Lung (tissue), 17 donors: ENCODE measurements at places on chromosomes 6 and 20. TPM values are rescaled to one million over a fixed set of nuclear protein-coding genes. Genes with fewer than 3 reads are reported as not detected.

The RRBP1 gene
- total RNA-seq = 137 TPM

The DNMT3B gene
- 1.0 TPM for total RNA-seq

The CD164 gene
- total RNA-seq = 300 TPM

The ZNFX1 gene
- total RNA-seq = 25.8 TPM

The LHFPL5 gene
- not detected for total RNA-seq

The CDH4 gene
- total RNA-seq = 0.43 TPM

The SLC2A10 gene
- 20.6 TPM for total RNA-seq

The COX4I2 gene
- 14.4 TPM for total RNA-seq

The SPINT4 gene
- total RNA-seq = not detected

The DDX43 gene
- 3.0 TPM for total RNA-seq

The PREX1 gene
- total RNA-seq = 56.3 TPM

The FOXA2 gene
- 10.4 TPM for total RNA-seq

The OSBPL2 gene
- 48.0 TPM for total RNA-seq

The PHACTR1 gene
- 48.4 TPM for total RNA-seq

- no peak for DNase-seq
These were observed 31.3 kb downstream of the RAB22A start for GRCh38 chr20:58340853-58341252.

DNA sequence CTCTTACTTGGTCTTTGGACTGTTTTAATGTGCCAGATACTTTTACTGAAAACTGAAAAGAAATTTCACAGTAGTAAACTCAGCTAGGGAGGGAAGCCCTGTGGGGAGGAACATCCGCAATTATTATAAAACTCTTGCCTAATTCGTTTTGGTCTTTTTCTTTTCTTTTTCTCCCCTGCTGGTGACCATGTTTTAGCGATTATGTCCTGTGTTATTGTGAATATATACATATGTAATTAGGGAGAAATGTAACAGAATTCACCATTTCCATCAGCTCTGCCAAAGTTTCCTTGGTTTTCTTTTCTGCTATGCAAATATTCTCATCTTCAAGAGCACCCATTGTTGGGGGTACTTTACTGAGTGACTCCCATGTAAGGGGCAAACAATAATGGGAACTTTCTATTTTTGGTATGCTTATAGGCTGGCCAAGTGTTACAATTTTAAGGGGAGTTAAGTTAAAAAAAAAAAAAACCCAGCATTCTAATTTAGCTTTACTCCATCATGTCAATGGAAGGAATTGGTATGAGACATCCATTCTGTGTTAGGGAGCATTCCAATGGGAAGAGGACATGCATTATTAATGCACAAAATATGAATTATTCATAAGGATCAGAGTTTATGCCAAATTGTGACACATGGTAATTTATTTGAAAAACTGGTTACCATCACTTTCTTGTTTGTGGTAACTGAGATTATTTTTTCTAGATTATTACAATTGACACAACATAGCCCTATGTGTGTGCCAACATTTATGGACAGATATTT, 2.0 kb downstream of the DOK5 start:
- DNase-seq = peak; percentile 29

DNA sequence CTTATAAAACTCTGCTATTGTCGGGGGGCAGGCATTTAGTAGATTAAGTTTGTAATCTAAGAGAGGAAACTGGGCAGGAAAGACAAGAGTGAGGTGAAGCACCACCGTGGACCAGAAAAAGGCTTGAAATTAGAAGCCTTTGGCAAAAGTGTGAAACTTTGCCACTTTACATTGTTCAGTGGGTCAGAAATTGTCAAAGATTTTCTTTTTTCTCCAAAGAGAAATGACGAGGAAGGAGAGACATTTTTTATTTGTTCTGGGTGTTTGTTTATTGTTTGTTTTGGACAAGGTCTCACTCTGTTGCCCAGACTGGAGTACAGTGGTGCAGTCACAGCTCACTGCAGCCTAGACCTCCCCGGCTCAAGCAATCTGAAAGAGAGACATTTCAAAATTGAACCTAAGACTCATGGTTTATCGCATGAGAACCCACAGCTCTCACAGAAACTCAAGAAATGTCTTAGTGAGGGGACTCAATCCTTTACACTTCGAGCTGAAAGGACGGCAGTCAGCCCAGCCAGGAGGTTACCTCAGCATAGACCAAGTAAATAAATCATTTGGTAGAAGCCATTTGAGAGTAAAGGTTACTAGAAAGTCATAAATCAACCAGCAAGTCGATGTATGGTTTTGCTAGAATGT, 262.8 kb upstream of the TAB2 start:
- no peak for DNase-seq

- peak; percentile 34 for DNase-seq
These were observed 215.5 kb downstream of the SLC24A3 start for GRCh38 chr20:19427913-19428312.

DNA sequence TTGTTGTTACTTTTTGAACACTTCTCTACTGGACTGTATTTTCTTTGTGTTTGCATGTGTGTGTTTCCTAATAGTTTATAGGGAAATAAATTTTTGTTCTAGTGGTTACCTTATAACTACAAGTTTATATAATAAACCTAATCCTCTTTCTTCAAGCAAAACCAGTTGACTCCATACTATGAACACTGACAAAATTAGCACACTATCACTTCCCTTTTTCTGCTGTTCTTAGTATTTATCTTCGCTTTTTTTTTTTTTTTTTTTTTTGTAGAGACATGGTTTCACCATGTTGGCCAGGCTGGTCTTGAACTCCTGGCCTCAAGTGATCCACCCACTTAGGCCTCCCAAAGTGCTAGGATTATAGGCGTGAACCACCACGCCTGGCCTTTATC, 25.0 kb upstream of the C6orf62 start:
- DNase-seq = no peak

- DNase-seq = peak; percentile 64
These were observed 250.4 kb downstream of the FOXA2 start for GRCh38 chr20:22333885-22334545.

GRCh38 chr20:11375966-11376365, 541.7 kb upstream of the BTBD3 start:
- no peak for DNase-seq

GRCh38 chr20:46173652-46174468, 55.7 kb downstream of the CD40 start:
- DNase-seq = no peak

GRCh38 chr6:50239853-50240252, 190.1 kb upstream of the DEFB112 start:
- no peak for DNase-seq

DNA sequence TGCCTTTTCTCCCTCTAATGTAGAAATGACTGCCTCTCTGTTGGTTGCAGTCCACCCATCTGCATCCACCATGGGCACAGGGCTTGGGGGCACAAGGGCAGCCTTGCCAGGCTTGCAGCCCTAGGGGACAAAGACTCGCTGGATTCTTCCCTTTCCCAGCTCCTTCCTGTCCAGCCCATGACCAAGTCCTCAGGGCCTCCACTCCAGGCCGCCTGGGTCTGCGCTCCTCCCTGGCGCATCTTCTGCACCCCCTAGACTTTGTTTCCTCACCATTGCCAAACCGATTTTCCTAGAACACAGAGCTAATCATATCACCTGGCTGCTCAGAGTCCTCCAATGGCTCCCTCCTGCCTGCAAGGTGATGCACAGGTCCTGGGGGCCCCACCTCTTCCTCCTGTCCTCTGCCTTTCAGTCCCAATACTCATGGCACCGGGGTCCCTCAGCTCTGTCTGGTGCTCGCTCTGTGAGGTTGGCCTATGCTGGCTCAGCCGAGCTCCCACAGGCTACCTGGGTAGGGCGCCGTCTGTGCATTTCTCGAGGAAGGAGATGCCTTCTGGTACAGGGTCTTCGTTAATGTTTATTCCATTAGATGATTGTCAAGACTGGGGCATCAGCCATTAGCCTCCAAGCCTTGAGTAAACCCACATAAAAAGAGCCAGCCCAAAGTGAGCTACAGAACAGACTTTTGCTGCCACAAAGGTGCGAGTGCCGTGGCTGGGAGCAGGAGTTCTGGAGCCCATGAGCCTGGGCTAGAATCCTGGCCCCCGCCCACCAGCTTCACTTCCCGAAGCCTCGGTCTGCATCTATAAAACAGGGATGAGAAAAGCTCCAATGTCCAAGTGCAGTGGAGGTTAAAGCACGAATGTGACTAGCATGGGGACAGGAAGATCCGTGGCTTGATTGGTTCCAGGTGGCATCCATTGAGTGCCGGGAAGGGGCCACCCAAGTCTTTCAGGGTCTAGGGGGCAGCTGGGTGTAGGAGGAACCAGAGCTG, 17.7 kb downstream of the PSMG4 start:
- DNase-seq = no peak

DNA sequence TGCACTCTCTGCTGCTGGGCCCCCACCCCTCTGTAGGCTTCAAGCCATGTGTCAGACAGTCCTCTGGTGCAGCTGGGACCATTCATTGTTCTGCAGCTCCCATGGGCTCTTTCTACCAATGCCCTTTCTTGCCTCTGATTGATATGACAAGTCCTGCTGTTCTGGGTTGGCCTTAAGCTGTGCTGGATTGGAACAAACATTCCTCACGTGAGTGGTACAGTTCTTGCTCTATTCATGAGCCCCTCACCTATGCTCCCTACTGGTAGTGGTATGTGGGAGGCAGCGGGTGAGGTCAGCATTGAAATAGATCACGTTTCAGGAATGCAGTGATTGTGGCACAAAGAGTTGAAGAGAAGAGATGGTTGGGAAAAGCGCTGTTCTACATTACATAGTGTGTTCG, 48.8 kb upstream of the RALY start:
- no peak for DNase-seq

DNA sequence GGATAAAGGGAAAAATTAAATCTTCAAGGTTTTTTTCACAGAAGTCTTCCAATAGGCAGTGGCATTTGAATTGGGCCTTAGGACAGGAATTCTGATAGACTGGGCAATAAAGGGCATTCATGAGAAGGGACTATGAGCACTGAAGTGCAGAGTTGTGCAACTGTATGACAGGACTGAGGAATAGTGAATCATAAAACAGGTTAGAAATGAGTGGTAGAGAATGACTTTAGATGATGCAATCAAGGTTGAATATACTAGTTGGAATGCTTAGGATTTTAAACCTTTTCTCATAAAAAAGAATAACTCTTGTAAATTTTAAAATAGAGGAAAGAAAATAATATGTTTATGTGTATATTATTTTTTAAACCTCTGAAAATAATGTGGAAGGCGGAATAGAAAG, 944.7 kb downstream of the PHF3 start:
- DNase-seq = no peak

DNA sequence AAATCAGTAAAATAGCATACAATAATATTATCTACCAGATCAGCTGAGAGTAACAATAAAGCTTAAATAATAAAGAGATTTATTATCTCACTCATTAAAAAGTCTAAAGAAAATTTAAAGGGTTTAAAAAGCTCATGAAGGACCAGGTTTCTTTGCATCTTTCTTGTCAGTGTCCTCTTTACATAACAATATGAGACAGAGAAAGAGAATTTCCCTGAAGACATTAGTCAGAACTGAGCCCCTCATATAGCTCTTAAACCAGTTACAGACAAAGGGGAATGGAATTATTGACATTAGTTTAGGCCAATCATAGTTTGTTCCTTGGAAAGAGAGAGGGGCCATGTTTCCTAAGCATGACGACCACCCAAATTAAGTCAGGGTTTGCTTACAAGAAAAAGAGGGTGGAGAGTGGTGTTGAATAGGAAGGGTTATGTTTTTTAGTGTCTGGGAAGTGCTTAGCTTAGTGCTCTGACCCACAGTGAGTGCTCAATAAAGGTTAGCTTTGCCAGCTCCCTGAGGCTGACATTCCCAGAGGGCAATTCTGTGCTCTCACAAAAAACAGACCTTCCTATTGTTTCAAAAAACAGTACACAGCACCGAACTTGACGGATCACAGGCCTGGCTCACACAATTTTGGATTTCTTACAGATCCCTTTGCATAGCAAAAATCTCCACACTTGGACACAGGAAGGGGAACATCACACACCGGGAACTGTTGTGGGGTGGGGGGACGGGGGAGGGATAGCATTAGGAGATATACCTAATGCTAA, 3.6 kb upstream of the PLCB1 start:
- no peak for DNase-seq

- no peak for DNase-seq
These were observed 48.1 kb downstream of the COL9A1 start for GRCh38 chr6:70254784-70255183.

DNA sequence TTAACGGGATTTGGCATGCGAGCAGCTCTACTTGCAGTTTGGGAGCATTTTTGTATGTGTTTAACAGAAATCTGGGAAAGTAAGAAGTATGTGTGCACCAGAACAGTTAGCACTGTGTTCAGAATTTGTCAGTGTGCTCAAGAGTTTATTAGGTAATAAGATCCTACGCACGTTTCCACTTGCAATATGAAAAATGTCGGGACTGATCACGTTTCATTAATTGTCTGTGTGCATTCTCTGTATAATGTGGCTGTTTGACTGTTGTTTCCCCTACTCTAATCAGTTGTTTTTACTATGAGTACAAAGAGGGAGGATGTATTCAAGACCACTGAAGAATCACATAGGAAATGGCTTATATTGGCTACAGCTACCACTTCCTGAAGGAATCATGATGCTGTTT, 349.7 kb upstream of the POU3F2 start:
- DNase-seq = no peak

- peak; percentile 69 for DNase-seq
These were observed 153.0 kb downstream of the BCAS1 start for GRCh38 chr20:53917145-53918019.

- DNase-seq = peak; percentile 72
These were observed 59.1 kb upstream of the PTPN1 start for GRCh38 chr20:50450881-50451752.

DNA sequence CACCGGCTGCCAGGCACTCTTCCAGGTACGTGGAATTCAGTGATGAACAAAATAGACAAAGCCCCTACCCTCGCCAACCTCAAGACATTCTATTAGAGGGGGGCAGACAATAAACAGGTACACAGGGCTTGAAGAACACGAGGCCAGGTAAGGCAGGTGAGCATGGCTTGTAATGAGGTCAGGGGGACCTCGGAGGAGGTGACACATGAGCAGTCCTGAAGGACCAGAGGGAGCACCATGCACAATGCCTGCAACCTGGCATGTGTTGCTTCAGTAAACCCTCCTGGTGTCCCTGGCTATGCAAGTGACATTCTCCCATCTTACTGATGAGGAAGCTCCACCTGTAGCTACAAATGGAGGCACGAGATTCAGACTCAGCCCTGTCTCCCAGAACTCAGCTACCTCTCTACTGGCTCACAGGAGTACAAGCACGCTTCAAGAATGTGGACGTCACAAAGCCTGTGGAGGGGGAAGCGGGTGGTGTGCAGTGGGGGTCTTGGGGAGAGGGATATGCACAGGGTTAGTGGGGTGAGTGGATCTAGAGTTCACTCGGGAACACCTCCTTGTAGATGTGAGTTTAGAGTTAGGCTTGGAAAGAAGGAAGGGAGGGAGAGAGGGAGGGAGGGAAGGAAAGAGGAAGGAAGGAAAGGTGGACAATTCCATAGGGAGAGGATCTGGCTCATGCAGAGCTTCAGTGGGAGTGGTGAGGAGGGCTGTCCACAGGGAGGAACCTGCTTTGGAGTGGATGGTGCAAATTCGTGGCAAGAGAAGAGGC, 7.6 kb upstream of the MAPK13 start:
- no peak for DNase-seq

GRCh38 chr6:71226151-71226550, 62.5 kb upstream of the OGFRL1 start:
- no peak for DNase-seq
